Left forelimb (tissue), 1 donor: ENCODE measurements at places on chromosomes 2 and 18.

DNA sequence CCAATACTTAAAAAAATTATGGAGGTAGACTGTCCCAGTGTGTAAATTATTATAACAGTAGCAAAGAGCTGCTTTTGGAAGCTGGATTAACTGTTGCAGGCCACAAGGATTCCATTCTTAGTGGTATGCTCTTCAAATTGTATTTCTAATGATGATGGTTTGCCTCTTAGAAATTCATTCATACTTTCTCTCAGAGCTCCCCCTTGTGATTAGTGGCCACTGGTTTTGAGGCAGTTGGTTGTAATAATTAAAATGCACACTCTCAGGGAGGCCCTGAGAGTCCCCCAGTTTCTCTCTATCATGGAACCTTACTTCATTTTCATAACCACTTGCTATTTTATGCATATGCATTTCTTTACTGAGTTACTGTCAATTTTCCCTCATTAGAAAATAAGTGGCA lies 122.5 kb downstream of the PLA2R1 start:
- no peak for DNase-seq

DNA sequence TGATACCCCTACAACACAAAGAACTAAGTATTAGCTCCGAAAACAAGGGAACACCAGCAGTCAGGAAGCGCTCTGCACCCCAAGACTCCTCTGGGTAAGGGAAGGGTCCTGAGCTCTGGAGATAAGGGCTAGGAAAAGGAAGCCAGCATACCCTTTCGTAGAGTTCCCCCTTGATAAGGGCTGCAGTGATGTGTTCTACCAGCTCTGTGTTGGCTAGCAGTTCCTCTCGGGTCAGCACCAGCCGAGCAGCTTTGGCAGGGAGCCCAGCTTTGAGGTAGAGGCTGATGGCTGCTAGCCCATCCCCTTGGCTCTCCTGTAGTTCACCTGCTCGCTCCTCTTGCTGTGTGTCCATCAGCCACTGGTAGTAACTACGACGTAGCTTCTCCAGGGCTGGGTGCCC lies 18.9 kb downstream of the KRTCAP3 start:
- DNase-seq, result no peak

- DNase-seq, result no peak
These were observed 40.3 kb downstream of the SFXN5 start for GRCh38 chr2:73031095-73031678.

DNA sequence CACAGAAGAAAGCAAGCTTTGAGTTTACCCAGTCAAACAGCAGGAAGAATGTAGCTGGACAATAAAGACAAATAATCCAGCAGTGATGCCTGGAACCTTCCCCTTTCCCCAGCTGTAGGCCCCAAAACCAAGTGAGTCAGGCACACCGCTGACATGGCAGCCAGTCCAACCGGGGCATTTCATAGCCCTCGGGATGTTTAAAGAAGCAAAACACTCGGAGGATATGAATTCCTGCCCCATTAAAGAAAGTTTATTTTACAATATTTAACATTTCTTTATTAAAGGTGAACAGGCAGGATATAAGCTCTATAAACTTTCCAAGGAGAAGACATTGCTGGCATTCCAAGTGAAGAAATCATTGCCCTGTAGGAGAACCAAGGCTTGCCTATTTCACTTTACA lies 507.6 kb upstream of the TNP1 start:
- no peak for DNase-seq

- DNase-seq, result no peak
These were observed 24.4 kb downstream of the EHD3 start for GRCh38 chr2:31258351-31258750.

GRCh38 chr2:12300019-12300602 lies 416.6 kb upstream of the TRIB2 start:
- no peak for DNase-seq

DNA sequence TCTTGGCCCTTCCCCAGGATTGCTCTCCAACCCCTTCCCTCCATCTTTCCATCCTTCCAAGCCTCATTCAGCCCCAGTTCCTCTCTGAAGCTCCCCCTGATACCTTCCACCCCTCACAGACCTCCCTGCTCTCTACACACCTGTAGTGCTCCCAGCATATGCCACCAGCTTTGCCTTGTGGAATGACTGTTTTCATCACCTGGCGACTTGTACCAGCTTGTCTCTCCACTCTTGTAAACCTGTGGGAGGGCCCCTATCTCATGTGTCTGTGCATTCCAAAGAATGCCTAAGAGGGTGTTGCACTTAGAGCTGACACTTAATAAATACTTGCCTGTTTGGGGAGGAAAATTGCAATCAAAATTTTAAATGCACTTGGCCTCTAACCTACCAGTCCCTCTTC lies 198.7 kb downstream of the BCL11A start:
- DNase-seq, result no peak

DNA sequence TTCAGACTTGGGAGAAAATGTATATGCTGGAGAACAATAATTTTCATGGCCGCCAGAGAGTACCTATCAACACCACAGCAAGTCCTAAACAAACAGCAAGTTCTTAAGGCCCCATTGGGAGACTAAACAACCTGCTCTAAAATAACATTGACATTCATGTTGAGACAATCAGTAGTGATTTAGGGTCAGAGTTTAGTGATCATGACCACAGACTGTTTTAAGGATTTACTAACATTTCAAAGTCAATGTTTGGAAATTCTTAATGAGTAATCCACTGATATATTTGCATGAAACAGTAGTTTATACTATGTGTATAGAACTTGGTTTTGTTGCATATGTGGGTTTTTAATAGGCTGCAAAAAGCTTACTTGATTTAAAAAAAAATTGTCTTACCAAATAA lies 34.7 kb downstream of the RASGRP3 start:
- no peak for DNase-seq

- no peak for DNase-seq
These were observed 128.2 kb downstream of the MCFD2 start for GRCh38 chr2:46787364-46787763.

GRCh38 chr18:25093141-25093540 lies 258.8 kb downstream of the ZNF521 start:
- no peak for DNase-seq

- no peak for DNase-seq
These were observed 24.4 kb downstream of the CAPN14 start for GRCh38 chr2:31192851-31193392.

- DNase-seq, result no peak
These were observed 215.4 kb downstream of the KLHL29 start for GRCh38 chr2:23600346-23600745.

GRCh38 chr2:101725515-101726192 lies 28.1 kb downstream of the MAP4K4 start:
- DNase-seq, result no peak

GRCh38 chr18:59040770-59041148 lies 98.9 kb upstream of the SEC11C start:
- DNase-seq, result no peak

DNA sequence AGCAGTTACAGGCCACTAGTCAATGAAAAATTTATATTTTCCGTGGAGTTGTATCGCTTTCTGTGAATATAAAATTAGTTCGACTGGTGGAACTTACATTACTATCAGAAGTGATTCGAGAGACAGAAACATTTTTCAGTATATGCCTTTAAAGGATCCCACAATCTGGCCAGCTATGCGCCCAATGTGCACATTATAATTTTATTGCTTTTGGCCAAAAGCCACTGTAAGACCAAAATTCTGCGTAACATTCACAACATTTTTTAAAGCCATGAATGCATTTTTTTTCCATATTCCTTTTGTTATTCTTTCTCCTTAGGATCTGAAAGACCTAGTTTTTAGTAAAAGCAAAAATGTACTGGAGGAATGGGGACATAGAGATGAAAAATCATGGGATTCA lies 131.0 kb upstream of the CHAC2 start:
- DNase-seq, result no peak

- peak; percentile 38 for DNase-seq
These were observed 130.7 kb upstream of the GPC1 start for GRCh38 chr2:240304746-240305161.

GRCh38 chr18:45169610-45170009 lies 445.7 kb upstream of the SLC14A2 start:
- DNase-seq, result no peak

GRCh38 chr18:33132657-33133056 lies 307.9 kb downstream of the CCDC178 start:
- no peak for DNase-seq

GRCh38 chr2:9757501-9758264 lies 85.6 kb upstream of the TAF1B start:
- DNase-seq, result peak; percentile 81

DNA sequence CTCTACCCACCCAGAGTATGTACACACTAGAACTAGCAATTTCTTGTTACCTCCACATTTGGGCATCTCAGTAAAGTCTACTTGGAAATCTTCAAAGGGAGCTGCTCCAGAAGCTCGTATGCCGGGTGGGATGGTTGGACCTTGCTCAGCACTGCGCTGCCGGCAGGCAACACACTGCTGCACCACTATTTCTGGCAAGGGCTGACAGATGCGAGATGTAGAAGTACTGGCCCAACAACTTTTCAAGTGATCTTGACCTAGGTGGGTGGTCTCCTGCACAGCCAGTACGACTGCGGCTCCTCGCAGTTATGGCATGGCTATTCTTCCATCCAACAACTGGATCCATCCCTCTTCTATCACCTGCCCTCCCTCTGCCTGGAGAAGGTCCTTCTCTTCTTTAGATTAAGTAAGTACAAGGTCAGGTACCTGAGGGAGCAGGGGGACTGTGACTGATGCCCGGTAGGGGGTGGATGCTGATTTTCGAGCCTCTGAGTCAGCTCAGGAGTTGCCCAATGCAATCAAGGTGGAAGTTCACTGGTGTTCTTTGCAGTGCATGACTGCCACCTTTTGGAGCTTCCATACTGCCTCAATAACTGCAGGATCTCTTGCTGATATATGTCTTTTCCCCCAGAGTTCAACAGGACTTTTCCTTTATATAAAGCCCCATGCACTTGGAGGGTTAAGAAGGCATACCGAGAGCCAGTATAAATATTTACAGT lies 100.4 kb upstream of the SLC1A4 start:
- DNase-seq, result no peak

DNA sequence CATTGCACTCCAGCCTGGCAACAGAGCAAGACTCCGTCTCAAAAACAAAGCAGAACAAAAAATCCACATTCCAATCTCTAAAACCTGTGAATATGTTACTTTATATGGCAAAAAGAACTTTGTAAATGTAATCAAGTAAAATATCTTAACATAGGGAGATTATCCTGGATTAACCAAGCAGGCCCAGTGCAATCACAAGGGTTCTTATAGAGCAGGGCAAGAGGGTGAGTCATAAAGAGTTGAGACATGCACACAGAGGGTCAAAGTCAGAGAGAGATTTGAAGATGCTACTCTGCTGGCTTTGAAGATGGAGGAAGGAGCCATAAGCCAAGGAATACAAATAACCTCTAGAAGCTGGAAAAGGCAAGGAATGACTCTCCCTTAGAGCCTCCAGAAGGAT lies 60.9 kb upstream of the SLC9A2 start:
- DNase-seq, result no peak

DNA sequence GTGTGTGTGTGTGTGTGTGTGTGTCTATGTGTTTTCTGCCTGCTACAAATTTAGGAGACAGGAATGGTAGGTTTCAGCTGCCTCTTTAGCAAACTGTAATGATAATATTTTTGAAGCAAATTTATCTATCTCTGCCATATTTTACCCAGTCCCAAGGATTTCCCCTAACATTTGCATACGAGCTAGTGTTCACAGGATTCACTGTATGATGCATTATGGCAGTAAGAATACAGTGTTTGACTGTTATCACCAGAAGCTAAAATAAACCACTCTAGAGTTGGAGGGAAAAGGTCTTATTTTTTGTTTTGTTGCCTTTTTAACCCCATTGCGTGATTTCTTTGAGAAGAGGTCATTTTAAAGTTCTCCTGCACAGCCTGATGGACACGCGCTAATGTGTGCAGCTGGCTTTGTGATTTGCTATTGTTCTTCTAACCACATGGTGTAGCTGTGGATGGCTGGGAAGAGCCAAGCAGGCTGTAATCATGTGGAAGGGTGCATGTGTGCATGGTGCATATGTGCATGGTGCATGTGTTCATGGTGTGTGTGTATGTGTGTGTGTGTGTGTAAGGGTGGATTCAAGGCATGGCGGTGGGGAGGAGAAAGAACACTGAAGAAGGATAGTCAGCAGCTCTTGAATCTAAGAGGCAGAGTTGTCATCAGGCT lies 62.4 kb downstream of the PLB1 start:
- no peak for DNase-seq

- DNase-seq, result peak; percentile 38
These were observed 38.9 kb upstream of the KLF11 start for GRCh38 chr2:10004401-10004800.

DNA sequence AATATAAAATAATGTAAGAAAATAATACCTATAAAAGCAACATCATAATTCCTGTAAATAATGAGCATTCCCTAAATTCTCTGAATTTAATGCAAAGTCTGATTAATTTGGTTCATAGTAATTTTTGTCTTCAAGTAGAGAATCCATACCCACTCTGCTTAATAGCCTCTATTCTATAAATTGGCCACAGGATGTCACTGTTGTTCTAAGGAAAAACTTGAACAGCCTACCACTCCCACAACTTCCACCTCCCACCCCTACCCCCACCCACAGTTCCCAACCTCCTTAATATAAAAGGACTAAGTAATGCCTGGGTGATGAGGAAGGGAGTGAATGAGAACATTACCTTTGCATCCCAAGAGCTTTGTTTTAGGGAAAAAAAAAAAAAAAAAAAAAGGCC lies 27.2 kb upstream of the BBS5 start:
- no peak for DNase-seq

DNA sequence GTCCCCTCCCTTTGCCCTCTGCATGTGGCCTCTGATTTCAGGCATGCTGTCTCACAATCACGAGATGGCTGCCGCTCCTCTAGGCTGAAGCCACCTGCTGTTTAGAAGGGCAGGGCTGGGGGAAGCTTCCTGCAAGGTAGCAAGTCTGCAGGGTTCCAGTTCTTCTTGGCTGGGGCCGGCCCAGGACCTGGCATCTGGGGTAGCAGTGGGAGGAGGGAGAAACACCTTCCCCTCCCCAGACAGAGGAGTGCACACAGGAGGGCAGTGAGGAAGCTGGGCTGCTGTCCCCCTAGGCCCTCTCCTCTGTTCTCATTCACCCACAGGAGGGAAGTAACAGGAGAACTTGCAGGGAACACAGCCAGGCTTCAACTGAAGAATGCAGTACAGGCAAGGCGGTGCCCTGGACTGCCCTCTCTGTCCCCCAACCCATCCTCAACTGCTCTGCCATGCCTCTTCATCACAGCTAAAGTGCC lies 345.9 kb upstream of the HS6ST1 start:
- no peak for DNase-seq

GRCh38 chr2:176160251-176160985 lies 3.3 kb downstream of the HOXD3 start:
- no peak for DNase-seq

DNA sequence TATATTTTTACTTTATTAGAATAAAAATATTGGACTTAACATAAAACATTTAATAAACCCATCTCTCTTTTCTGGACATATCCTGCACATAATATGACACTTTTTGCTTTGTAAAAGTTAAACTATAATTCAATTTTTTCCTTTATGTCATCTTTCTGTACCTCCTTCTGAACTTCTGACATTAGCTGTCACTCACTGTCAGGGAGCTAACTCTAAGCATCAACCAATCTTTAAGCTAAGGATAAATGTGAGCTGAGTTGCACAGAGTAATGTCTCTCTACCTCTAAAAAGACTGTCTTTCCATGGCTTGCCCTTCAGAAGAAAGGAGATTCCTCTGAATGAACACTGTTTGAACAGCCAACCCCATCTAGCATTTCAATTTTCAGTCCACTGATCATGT lies 948.6 kb upstream of the CHAC2 start:
- DNase-seq, result no peak
